ENCODE measurements at places on chromosomes 2 and 18. TPM values are rescaled to one million over a fixed set of nuclear protein-coding genes. Genes with fewer than 3 reads are reported as not detected.

The IL37 gene
- not detected for total RNA-seq

The CD207 gene
- not detected for total RNA-seq

The GCG gene
- total RNA-seq = not detected

The ATOH8 gene
- total RNA-seq = 17.7 TPM

The HOXD4 gene
- 4.3 TPM for total RNA-seq
